ENCODE measurements at places on chromosomes 3 and 15.

DNA sequence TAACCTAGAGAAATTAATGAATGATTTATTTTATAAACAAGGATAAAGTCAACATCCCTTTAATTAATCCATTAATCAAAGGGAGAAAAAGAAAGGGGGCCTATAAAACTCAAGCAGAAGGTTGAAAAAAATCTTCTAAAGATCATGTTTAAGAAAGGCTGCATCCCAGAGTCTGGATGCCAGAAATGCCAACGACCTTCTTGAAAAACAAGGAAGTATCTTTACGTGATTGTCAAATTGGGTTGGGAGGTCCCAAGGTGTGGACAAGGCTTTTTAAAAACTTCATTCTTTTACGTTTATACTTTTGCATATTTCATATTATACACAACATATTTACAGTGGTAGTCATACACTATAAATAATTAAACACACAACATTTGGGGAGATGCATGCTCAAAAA, 1.6 kb downstream of the GOLGB1 start:
- no peak for DNase-seq

- no peak for DNase-seq
Measured at GRCh38 chr3:188624384-188624783, 470.4 kb downstream of the LPP start.

DNA sequence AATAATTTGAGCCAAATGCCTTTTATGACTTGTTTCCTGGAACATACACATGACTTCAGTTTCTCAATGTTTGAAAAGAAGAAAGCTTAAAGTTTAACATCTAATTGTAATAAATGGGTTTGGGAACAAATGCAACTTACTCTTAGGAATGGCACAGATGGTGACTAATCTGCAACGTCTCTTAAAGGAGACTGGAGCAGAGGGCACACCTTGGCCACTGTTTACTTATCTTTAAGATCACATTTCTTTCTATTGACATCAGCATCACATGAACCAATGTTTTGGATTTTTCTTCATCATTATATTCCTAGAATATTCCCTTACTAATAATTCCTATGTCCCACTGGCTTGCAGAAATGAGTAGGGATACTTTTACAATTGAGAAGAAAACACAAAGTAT, 229.5 kb downstream of the CHL1 start:
- DNase-seq = no peak

DNA sequence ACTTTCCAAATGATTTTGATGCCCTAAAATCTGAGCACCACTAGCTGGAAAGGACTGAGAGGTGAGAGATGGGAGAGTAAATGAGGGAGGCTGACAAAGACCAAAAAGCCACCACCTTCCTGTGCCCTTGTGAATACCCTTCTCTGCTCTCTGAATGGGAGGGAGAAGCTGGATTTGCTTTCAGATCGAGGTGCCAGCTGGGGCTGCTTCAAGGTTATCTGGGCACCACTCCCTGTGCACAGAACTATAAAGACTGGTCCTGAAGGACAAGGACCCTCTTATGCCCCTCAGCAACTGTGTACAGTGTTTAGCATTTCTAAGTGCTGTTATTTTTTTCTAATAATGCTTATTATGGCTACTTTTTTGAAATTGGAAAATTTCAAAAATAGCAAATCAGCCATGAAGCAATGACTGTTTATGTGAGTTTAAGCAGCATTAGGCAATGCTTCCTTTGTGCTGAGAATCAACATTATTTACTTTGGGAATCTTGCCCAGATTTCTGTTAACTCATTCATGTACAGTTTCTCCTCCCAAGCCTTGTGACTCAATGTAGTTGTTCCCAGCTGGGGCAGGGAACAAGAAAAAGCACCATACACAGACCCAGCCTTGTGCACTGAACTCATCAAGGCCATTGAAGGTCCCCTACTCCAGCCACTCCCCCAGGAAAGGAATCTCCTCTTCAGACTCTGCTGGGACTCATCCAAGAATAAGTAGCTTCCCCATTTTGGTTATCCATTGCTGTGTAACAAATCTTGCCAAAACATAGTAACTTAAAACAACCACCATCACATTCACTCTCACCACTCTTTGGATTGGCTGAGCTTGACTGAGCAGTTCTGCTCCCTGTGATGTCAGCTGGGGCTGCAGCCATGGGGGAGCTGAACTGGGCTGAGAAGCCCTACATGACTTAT, 37.3 kb upstream of the CDV3 start:
- DNase-seq = no peak

DNA sequence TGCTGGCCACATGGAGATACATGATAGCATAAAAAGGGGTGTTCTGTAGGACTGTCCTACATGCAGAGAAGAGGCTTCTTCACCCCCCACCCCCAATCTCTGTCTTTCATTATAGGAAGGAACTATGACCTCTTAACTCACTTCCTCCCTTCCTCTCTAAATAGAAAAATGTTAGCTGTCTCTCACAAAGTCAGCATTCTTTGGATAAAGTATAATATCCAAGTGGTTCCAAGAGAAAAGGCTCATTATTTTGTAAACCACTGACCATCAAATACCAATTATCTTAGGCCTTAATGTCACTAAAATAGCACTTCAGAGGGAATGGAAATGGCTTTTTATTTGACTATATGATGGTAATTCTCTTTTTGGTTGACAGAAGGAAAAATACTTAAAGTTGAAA, 95.3 kb upstream of the SLC2A2 start:
- DNase-seq = no peak

DNA sequence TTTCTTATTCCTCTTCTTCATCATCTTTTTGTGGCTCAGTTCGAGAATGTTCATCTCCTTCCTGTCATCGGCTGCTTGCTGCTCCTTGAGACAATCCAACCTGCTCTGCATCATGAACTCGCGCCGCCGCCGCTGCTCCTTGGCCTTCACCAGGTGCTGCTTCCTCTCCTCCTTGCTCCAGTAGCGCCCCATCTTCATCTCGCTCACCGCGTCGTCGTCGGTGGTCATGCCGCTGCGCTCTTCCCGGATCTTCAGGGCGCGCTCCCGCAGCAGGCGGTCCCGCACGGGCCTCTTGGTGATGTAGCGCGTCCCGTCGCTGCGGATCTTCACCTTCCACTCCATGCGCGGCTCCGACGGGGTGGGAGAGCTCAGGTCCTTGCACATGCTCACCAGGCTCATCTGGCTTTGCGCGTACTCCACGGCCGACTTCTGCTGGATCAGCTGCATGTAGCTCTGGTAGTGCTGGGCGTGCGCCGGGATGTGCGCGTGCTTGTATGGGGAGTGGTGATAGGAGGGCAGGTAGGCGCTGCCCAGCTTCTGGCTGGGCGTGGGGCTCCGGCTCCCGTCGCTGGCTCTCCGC, 241.2 kb downstream of the PDZRN3 start:
- DNase-seq = no peak

DNA sequence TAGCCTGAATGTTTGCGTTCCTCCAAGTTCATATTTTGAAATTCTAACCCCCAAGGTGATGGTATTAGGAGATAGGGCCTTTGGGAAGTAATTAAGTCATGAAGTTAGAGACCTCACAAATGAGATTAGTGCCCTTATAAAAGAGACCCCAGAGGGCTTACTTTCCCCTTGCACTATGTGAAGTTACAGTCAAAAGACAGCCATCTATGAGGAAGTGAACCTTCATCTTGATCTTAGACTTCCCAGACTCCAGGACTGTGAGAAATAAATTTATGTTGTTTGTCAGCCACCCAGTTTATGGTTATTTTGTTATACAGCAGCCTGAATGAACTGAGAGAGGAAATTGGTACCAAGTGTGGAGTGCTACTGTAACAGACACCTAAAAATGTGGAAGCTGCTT, 74.4 kb downstream of the DAPK2 start:
- no peak for DNase-seq

- no peak for DNase-seq
Measured at GRCh38 chr15:85005746-85006145, 24.1 kb downstream of the PDE8A start.

DNA sequence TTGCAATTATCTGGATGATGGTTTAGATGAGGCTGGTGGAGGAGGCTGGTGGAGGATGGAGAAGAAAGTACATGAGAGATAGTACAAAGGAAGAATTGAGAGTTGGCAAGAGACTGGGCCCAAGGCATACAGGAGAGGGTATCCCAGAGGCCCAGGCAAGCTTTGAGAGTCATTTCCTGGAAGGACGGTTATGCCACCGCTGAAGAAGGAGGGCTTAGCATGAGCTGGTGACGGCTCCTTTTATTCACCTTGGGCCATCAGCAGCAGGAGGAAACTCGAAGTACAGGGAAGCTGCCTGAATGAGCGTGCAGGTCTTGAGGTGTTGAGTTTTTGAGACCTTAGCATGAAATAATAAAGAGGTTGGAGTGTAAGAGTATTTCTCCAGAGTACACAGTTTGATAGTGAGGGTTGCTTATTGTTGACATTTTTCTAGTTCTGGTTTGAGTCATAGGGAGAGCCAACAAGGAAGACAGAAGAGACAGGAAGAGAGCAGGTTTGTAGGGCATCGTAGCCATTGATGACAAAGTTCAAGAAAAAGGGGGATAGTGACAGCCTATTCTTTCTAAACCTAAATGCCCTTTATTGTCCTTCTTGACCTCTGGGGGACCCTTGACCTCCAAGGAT, 13.8 kb downstream of the THSD4 start:
- DNase-seq = no peak

DNA sequence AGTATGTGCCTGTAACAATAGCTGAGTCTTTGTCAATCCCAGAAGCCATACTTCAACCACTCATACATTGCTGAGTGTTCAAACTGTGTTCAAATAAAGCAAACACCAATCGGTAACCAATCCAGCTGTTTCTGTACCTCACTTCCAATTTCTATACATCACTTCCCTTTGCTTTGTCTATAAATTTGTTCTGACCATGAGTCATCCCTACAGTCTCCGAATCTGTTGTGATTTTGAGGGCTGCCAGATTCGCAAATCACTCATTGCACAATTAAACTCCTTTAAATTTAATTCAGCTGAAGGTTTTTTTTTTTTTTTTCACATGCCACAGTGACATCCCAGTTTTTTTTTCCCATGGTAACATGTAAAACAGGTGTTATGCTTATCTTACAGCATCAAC, 870.3 kb downstream of the NAALADL2 start:
- DNase-seq = no peak

- peak; percentile 70 for DNase-seq
Measured at GRCh38 chr3:187491371-187491770, 123.2 kb downstream of the RTP4 start.

- DNase-seq = no peak
Measured at GRCh38 chr15:44542596-44542995, 5.6 kb downstream of the EIF3J start.

- no peak for DNase-seq
Measured at GRCh38 chr3:151430821-151431484, 29.9 kb downstream of the IGSF10 start.

DNA sequence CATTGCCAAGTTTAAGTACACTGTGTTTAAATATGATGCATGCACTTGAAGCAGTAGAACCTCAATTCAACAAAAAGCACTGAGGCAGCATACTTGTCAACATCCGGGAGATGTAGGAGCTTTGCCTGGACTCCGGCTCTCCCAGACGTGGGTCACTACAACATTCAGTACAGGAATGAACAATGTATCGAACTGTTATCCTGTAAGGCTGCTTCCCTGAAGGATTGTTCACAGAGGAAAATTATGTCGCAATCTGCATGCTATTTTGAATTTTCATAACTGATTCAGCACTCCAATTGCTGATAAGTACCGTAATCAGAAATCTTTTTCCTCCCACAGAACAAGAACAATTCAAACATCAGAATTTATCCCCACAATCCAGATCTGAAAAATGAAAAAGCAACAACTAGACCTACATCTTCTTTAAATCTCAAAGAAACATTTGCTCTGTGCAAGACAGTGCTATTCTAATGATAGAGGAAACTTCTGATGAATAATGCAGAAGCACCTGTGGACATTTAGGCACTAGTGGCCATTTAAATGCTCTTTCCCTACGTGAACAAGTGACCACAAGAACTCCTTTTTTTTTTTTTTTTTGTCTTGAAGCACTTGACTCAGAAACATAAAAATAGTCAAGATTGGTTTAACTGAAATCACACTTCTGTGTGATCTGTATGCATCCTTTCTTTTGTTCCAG, 113.4 kb downstream of the PLCH1 start:
- DNase-seq = no peak

GRCh38 chr15:80426316-80426715, 22.1 kb downstream of the ARNT2 start:
- DNase-seq = no peak

GRCh38 chr3:160919942-160920341, 163.9 kb downstream of the PPM1L start:
- no peak for DNase-seq

DNA sequence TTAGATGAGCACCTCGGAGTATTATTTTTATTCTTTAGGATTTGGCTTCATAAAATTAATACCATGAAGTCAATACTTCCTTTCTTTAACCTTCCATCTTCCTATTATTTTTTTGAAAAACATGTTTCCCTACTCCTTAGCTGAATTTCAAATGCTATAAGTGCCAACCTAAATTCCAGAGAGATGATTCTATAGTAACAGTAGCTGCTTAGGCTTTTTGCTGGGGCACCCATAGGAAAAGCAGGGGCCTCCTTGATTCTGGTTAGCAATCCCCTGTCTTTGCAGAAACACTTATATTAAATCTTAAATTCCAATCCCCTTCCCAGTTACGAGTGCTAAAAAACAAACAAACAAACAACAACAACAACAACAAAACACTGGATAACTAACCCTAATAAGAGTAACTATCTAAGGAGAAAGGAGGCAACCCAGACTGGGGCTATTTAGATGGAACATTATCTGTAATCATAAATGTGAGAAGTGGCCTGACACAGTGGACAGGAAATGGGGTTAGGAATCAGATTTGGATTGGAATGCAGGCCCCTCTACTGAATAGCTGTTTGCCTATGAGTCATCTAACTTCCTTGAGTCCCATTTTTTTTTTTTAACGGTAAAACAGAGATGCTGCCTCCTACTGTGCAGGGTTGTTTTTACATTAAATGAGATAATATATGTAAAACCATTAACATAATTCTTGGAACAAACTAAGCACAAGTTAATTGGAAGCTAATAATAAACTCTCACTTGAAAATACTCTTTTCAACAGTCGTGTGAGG, 148.1 kb downstream of the WDR72 start:
- DNase-seq = no peak

DNA sequence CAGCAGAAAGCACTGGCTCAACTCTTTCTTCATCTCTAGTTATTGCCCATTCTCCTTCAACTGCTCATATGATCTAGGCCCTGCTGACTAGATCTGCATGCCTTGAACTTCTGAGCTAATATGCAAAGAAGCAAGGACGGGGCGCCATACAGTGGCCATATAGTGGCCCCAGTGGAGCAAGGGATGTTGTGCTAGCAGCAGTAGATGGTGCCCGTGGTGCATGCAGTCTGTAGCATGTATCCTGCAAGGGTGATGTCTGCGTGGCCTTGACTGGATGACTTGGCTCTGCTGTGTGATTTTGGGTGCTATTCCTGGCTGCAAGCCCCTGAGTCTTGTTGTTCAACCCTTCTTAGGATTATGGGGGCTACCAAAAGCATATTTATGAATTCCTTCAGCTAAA, 12.2 kb upstream of the NMD3 start:
- DNase-seq = no peak

DNA sequence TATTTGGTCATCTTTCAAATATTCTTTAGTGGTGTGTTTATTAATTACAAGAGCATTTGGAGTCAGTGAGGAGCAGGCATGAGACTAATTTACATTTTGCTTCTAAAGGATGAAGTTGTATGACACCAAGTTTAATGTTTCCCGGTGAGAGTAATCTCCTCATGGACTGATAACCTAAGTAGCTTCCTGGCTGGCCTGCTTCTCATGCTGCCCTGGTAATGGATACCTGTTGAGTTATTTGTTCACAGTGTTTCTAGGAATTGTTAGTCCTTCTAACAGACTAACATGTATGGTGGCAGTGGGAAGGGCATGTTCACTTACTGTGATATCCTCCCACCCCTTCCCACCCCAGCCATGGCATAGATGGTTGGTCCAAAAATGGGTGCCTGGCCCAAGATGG, 69.3 kb upstream of the CMTM7 start:
- DNase-seq = no peak
